ENCODE measurements at places on chromosomes 12 and 14. TPM values are rescaled to one million over a fixed set of nuclear protein-coding genes. Genes with fewer than 3 reads are reported as not detected.

The CLEC2A gene
- not detected for total RNA-seq

The CEBPE gene
- not detected for total RNA-seq

The ACRBP gene
- total RNA-seq = 0.37 TPM

The IL31 gene
- not detected for total RNA-seq

The MYF6 gene
- total RNA-seq = not detected

The CD4 gene
- not detected for total RNA-seq

The PTHLH gene
- 34.4 TPM for total RNA-seq

The ANKRD33 gene
- total RNA-seq = 0.24 TPM

The RNF212B gene
- total RNA-seq = not detected

The BCL7A gene
- 12.7 TPM for total RNA-seq

The TAS2R10 gene
- total RNA-seq = not detected

The RPGRIP1 gene
- total RNA-seq = 0.23 TPM

The SERPINA3 gene
- total RNA-seq = 6.6 TPM

The TMEM63C gene
- 1.0 TPM for total RNA-seq

The ARHGAP9 gene
- total RNA-seq = 0.22 TPM

The CMA1 gene
- total RNA-seq = not detected

The RTN1 gene
- not detected for total RNA-seq

The ZNF891 gene
- 0.21 TPM for total RNA-seq

The FITM1 gene
- not detected for total RNA-seq

The FZD10 gene
- total RNA-seq = not detected

The LAG3 gene
- 1.1 TPM for total RNA-seq

The AQP2 gene
- not detected for total RNA-seq

The ARHGDIB gene
- 1.4 TPM for total RNA-seq

The RHOJ gene
- not detected for total RNA-seq

The PAX9 gene
- 2.9 TPM for total RNA-seq

The CLEC9A gene
- not detected for total RNA-seq

The MYH6 gene
- not detected for total RNA-seq

The CCDC60 gene
- total RNA-seq = not detected

The GAS2L3 gene
- 10.2 TPM for total RNA-seq

The TMEM132D gene
- total RNA-seq = not detected

The CD27 gene
- total RNA-seq = not detected
